T-helper 22 cell (primary cell): ENCODE measurements at places on chromosomes 4 and X.

- DNase-seq = no peak
Observed at GRCh38 chrX:134623293-134624045, 34.8 kb downstream of the PLAC1 start.

- DNase-seq = no peak
Observed at GRCh38 chrX:39736216-39737211, 361.2 kb downstream of the BCOR start.

DNA sequence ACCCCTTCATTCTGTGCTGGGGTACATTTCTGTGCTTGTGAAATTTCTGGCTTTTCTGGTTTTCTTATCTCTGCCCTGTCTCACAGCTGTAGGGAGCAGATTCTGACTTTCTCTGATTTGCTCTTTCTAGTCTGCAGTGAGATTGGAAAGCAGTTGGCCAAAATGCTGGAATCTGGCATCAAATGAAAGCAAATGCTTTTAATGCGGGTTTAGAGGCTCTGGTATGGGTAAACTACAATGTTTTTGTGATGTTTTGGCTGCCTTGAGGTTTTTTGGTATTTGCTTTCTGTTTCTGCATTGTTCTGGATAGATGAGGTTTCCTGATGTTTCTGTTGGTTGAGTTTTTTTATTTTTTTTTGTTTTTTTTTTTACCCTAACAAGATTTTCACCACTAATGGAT, 23.8 kb downstream of the SMIM20 start:
- no peak for DNase-seq

- no peak for DNase-seq
Observed at GRCh38 chr4:17718471-17718870, 63.0 kb downstream of the FAM184B start.

DNA sequence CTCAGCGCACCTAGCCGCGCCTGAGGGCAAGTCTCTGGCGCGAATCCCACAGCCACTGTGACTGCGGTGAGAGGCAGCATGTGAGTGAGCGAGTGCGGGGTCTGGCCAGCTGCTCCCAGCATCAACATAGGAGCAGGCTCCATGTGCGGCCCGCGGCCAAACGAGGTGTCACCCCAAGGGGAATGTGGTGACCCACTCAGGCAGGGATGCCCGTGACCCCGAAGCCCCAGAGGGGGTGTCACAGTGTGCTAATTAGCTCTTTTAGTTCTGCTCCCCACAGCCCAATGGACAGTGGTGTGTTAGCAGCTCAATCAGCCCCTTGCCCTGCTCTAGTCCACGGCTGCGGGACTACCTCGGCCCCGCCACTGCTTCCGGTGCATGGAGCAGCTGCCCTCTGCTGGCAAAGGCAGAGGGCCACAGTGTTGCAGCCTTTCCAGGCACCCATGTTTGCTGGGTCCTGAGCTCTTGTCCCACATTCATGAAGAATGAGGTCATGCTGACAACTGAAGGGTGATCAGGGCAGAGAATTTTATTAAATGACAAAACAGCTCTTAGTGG, 61.4 kb downstream of the AGA start:
- no peak for DNase-seq

- DNase-seq = no peak
Observed at GRCh38 chrX:150032742-150033141, 94.5 kb upstream of the EOLA2 start.

DNA sequence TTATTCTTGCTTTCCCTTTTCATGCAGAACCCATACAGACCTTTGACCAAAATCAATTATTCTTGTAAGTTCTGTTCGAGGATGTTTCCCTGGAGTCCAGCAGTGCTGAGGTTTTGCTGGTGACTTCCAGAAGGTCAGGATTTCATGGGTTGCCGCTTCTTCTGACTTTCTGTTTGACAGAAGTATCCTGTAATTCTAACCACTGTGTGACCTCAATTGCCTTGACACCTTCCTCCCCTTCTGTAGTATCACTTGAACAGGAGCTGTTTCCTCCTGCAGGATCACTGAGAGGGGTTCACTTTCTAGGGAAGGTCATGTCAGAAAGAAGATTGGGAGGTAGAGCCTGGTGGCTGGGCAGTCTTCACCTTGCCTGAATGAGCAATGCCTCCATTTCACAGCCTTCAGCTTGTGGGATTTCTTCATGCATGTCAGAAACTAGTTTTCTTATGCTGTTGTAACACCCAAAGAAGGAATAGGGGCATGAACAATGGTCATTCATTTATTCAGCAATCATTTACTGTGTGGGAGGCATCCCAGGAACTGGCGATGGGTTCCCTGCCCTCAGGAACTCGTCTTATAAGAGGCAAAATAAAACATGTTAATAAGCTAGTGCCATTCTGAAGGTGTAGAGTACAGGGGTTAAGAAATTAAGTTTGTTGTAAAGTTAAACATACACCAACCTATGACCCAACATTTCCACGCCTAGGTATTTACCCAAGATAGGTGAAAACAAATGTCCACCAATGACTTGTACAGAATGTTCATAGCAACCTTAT, 205.9 kb downstream of the SOWAHB start:
- no peak for DNase-seq

- no peak for DNase-seq
Observed at GRCh38 chr4:109334129-109335105, 32.0 kb upstream of the COL25A1 start.

DNA sequence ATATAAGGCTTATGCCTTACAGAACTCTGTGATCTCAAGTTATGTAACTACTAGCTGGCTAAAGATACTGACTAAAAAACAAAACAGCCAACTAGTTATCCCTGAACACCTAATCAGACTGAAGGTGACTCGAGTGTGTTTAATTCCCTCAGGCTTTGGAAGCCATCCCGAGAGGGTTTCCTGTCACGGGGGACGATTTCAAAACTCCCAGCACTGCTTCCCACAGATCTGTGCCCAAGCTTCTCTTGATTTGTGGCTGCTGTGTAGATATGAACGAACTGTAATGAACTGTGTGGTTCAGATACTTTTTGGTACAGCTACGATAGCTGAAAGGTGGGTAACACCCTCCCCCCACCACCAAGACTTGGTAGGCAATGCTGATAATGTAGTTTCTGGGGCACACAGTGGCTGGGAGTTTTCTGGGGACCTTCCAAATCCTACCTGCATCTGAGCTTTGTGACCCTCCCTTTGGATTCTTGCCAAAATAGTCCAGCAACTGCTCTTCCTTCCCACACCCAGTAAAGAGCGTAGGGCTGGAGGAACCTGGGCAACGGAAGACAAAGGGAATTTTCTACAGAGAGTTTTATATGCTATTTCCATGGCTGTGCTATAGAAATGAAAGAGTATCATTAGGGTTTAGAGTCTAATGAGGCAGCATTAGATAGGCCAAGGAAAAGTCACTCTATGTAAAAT, 148.8 kb downstream of the MGST2 start:
- no peak for DNase-seq

DNA sequence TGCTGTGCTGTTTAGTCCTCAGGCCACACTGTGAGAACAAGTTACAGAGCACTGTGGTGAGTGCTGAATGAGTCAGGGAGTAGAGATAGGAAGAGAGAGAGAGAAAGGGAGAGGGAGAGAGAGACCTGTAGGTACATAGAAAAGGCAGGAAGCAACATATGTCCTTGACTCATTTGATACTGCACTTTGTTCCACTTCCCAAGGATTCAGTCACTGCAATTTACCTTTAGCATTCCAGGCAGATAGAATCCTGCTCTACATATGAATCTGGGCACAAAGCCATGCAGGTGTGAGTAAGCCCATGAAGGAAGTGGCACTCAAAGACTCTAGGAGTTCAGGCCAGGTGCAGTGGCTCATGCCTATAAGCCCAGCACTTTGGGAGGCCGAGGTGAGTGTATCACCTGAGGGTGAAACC, 1.0 kb upstream of the DAPP1 start:
- DNase-seq = no peak

DNA sequence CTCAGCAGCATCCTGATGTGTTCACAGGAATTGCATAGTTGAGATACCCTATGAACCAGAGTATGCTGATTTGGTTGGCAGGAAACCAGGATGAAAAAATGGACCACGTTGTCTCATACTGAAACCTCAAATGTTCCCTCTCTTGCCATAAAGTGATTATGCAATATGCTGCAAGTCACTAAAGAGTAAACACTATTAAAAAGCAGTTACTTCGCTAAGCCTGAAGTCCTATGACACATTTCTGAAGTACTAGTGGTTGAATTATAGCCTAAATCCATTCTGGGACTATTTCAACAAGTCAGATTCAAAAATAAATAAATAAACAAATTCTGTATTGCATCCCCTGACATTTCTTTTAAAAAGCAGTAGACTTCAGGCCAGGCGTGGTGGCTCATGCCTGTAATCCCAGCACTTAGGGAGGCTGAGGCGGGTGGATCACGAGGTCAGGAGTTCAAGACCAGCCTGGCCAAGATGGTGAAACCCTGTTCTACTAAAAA, 106.0 kb upstream of the NAP1L5 start:
- DNase-seq = no peak

GRCh38 chr4:125276811-125277210, 37.9 kb upstream of the FAT4 start:
- no peak for DNase-seq

- no peak for DNase-seq
Observed at GRCh38 chr4:58491620-58492019, 1381.4 kb upstream of the IGFBP7 start.

- no peak for DNase-seq
Observed at GRCh38 chrX:102129473-102129872, 4.0 kb downstream of the TCEAL2 start.

- DNase-seq = no peak
Observed at GRCh38 chr4:23034731-23035130, 342.0 kb downstream of the GBA3 start.

DNA sequence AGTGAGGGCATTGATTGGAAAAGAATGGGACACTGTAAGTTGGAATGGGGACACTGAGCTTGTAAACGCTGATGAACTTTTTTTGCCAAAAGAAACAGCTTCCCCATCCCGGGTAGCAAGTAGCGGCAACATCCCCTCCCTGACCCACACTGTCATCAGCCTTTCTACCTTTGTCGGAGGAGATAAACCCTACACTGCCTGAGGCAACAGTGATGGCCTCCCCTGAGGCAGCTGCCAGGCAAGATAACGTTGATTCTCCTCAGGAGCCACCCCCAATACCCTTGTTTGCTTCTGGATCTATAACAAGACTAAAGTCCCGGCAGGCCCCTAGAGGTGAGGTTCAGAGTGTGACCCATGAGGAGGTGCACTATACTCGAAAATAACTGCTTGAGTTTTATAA, 10.3 kb upstream of the RAB33B start:
- DNase-seq = no peak

- DNase-seq = no peak
Observed at GRCh38 chrX:136480383-136480782, 7.4 kb upstream of the BRS3 start.

DNA sequence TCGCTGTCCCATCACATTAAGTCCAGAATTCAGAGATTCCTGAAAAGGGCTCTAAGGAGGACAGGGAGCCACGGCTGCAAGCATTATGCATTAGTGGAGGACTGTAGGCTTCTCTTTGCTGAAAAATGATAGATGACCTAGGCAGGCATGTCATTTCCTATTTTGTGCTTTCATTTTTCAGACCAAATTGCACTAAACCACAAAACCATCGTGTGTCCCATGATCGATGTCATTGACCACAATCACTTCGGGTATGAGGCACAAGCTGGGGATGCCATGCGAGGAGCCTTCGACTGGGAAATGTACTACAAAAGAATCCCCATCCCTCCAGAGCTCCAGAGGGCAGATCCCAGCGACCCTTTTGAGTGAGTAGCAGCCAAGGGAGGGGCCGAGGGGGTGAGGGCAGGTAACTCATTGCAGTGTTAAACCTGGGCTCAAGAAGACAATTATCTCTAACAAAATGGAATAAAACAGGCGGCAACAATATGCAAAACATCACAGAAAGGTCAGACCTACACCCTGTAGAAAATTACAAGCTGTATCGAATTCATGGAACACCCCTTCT, 355.2 kb upstream of the GALNT7 start:
- DNase-seq = no peak

DNA sequence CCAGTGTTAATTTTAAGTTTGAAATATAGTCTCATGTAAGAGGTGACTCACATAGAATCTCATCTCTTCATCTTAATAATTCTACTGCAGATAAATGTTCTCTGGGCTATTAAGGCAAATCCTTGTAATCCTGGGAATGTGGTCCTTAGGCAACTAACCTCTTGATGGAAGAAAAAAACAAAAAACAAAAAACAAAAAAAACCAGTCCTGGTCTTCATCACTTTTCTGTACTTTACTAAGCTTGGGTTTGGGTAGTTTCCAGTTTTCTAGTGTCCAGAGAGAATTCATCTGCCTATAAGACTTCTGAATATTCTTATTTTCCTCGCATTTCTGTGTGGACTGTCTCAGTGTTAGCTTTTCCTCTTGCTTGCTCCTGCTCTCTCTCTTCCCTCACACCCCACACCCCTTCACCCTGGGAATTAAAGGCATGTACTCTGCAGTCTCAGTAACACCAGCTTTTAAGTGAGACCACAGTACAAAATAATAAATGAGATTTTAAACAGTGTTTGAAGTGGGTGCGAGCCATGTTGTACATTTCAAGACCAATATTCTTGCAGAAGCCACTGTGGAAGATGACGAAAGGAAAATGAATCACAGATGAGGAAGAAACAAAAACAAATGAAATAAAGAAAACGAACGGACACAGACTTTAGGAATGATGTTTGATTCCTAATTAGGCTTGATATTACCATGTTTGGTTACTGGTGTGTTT, 51.7 kb downstream of the HAND2 start:
- DNase-seq = no peak

DNA sequence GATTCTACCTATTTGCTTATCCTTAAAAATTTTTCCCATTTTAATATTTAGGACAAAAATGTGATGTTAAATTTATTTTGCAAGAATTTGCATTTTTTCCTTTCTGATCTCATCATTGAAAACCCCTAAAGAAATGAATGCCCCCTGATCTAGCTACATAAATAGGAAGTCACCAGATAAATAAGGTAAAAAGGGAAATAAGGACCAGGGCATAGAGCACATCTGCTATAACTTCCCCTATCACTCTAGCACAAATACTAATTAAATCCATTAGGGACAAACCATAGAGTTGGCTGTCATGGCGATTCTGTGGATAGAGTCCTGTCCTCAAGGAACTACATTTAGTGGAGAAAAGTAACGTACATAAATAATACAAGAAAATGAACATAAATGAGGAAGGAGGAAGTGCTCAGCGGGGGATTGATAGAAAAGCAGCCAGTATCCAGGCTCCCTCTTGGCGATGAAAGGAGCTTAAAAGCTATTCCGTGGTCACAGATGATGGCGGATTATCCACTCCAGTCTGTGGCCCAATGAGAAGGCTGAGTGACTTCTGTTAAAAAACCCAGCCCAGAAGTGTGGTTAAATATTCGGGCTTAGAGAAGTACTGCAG, 76.9 kb upstream of the RPL34 start:
- DNase-seq = no peak

DNA sequence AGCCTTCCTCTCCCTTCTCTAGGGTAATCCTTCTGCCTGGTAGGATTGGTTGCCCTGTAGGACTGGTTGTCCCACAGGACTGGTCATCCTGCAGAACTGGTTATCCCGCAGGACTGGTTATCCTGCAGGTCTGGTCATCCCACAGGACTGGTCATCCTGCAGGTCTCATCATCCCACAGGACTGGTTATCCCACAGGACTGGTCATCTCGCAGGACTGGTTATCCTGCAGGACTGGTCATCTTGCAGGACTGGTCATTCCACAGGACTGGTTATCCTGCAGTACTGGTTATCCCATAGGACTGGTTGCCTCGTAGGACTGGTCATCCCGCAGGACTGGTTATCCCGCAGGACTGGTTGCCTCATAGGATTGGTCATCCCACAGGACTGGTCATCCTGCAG, 48.1 kb upstream of the STOX2 start:
- no peak for DNase-seq

- no peak for DNase-seq
Observed at GRCh38 chr4:184929476-184929875, 88.8 kb upstream of the HELT start.
